ENCODE measurements at places on chromosomes 11 and 22.
A peak's percentile ranks its signal among the peaks of the same experiment; 100 is the strongest.

DNA sequence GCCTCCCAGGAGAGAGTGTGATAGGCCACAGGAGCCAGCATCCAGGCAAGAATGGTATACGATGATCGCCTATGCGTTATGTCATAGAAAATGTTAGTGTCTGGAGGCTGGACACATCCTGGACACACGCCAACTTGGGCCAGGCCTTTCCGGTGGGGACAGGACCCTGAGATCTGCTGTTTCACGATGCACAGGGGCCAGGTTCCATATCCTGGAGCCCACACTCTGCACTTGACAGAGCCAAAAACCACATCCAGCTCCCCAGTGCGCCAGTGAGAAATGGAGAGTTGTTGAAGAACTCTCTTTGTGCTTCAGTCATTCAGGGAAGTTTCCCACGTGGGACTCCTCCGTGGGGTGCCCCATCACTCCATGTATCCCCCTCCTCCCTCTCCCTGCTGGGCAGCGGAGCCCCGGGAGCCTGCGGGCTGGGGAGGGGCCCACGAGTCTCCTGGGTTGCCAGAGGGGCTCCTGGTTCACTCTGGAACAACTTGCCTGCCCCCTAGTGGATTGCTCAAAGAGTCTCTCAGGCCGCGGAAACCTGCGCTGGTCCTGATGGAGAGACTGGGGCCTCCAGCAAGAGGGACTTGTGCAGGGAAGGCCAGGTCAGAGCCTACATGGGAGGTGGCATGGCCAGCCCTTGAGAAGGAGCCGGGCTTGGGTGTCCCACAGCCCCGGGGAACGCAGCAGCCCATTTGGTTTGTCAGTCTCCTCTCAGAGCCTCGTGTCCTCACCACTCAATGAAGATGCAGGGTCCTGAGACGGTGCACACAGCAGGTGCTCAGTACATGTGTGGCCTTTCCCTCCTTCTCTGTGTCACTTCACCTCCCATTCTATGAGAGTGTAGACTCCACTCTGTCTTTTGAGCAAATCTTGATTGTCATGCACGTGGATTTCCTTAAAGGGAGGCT, 10.2 kb upstream of the LRRC32 start:
- H3K36me3 ChIP-seq: no peaks in the 10 kb centered on the region
- H3K27me3 ChIP-seq: no peaks in the 10 kb centered on the region
- H3K4me1 ChIP-seq: peaks cover 6% of the 10 kb centered on the region
- no peak overlapping the region for H3K27ac ChIP-seq

DNA sequence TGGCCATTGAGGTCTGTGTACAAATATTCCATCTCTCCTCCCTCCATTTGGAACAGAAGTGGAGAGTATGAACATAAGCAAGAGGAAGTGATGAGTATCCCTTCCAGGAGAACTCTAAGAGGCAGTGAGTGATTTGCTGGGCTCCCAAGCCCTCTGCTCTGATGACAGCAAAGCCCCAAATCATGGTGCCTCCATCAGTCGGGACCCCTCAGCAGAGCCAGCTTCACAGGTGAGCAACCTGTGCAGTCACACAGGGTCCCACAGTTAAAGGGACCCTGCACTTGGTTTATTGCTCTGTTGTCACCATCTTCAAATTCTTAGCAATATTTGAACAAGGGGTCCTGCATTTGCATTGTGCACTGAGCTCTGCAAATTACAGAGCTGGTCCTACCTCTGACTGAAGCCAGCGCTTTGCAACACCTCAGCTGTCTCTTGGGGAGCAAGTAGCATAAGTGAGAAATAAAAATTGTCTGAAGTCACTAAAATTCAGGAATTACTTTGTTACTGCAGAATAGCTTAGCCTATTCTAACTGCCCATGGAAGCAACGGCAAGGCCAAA, 466.4 kb downstream of the MN1 start:
- H3K27ac ChIP-seq: no peak overlapping the region
- peaks cover 21% of the 10 kb centered on the region for H3K4me1 ChIP-seq
- no peaks in the 10 kb centered on the region for H3K27me3 ChIP-seq
- no peaks in the 10 kb centered on the region for H3K36me3 ChIP-seq
- DNase-seq: no peak
- no peak overlapping the region for H3K4me3 ChIP-seq

DNA sequence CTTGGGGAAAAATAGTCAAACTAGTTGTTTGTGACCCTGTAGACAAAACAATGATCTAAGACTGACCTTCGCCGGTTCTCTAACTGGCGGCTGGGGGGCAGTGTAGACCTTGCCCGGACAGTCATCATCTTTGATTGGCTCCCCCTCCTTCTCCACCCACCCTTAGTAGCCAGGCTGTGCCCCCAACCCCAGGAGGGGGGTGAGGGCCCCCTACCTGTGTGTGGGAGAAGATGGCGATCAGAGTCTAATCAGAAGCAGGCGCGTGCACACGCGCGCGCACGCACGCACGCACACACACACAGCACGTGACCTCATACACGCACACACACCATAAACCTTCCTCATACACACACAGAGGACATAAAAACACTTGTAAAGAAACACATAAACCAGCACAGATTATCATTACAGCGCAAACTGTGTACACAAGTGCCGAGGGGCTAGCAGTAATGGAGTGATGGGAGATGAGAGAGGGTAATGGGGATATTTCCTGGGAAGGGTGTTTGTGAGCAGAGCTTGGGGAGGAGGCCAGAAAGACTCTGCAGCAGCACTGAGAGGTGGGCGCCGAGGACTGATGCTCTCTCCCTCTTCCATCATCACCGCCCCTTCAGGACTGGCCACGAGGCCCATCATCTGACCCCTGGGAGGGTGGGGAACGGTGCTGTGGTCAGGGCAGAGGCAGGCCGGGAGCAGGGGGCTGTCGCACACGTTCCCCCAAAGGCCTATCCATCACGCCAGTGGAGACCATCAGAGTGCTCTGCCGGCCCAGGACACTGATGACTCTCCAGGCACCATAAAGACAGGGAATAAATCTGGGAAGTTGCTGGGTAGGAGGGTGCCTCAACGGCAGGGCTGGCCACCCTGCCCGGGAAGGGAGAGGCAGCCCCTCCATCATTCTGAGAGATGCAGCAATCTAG, 12.2 kb downstream of the NECTIN1 start:
- H3K27me3 ChIP-seq: no peaks in the 10 kb centered on the region
- no peaks in the 10 kb centered on the region for H3K36me3 ChIP-seq
- no peak overlapping the region for H3K4me3 ChIP-seq
- DNase-seq: no peak
- no peak overlapping the region for H3K27ac ChIP-seq

DNA sequence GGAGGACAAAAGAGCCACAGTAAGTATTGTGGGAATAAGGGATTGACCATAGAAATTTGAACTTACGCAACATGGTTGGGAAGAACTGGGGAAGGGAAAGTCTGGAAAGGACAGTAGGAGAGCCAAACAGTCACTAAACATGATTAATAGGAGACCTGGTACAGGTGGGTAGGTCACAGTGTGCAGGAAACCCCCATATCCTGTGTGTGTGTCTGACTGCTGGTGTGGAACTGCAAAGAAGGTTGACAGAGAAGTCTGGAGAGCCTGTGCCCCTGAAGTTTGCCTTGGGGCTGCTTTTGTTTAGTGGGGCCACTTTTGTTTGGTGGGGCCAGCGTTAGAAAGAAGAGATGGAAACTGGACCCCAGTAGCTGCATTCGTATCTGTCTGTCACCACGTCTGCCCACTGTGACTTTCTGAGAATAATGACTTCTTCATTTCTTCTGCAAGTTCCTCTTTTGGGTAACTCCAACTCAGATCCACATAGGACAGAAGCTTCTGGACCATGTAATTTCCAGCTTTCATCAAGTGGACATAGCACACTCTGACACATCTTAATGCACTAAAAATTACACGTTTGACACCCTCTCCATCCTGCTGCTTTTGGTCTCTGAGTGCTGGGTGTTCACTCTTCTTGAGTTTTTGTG, 126.8 kb upstream of the RAG2 start:
- no peaks in the 10 kb centered on the region for H3K36me3 ChIP-seq
- H3K27me3 ChIP-seq: no peaks in the 10 kb centered on the region
- DNase-seq: no peak
- no peak overlapping the region for H3K27ac ChIP-seq
- no peak overlapping the region for H3K4me3 ChIP-seq

- no peaks in the 10 kb centered on the region for H3K27me3 ChIP-seq
- H3K27ac ChIP-seq: no peak overlapping the region
- no peak overlapping the region for H3K4me3 ChIP-seq
- H3K36me3 ChIP-seq: no peaks in the 10 kb centered on the region
- DNase-seq: no peak
These were observed 81.7 kb upstream of the NECTIN1 start for GRCh38 chr11:119810478-119811232.

DNA sequence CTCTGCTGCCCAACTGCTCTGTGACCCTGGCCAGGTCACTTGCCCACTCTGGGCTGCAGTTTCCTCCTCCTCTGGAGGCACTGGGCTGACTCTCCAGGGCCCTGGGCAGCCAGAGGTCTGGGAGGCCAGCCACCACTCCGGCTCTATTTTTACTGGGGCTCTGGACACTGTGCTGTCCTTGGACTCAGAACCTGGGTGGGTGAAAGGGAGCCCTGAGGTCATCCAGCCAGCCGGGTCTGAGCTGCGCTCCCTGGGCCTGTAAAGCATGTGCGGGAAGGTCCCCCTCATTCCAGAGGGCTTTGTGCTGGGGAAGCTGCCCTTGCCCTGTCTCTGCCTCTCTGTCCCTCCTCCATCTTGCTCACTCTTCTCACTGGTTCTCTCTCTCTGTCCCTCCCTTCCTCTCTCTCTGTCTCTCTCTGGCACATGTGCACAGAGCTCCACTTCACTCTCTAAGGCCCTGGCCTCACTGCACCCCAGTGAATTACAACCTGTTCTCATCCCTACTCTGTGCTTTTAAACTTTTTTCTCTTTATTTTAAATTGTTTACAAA, 24.6 kb downstream of the MB start:
- no peak overlapping the region for H3K27ac ChIP-seq
- DNase-seq: no peak
- no peaks in the 10 kb centered on the region for H3K36me3 ChIP-seq
- H3K4me3 ChIP-seq: no peak overlapping the region
- peaks cover 2% of the 10 kb centered on the region for H3K4me1 ChIP-seq
- H3K27me3 ChIP-seq: no peaks in the 10 kb centered on the region

DNA sequence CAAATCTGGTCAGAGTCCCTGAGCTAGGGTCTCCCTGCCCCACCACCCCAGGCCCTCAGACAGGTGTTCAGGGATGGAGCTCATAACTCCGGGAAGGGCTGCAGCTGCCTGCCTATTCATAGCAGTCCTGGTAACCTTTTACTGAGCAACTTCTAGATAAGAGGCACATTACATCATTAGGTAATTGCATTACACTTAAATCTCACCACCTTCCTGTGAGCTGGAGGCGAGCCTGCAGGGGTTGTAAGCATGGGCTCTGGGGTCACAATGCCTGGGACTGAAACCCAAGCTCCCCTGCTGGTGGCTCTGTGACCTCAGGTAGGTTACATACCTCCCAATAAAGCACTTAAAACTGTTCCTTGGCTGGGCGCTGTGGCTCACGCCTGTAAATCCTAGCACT, 22.5 kb downstream of the TP53I11 start:
- no peaks in the 10 kb centered on the region for H3K4me1 ChIP-seq
- no peak overlapping the region for H3K4me3 ChIP-seq
- no peak for DNase-seq
- no peak overlapping the region for H3K27ac ChIP-seq
- H3K27me3 ChIP-seq: no peaks in the 10 kb centered on the region

DNA sequence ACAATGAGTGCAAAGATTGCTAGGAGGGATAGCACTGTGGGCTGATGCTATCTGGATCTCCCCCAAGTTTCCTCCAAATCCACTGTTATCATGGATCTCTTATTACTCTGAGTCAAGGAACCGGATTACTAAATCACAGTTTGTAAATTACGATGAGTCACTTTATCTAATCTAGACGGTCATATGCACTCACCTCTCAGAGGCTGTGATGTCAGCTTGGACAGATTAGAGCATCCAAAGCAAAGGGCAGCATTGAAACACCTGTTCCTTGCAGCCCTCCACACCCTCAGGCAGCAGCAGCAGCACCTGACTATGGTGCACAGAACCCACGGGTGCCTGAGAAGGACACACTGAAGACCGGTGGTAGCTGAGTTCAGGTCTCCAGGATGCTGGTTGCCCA, 14.0 kb upstream of the POU2AF1 start:
- H3K4me1 ChIP-seq: no peaks in the 10 kb centered on the region
- no peak for DNase-seq
- no peak overlapping the region for H3K4me3 ChIP-seq
- H3K36me3 ChIP-seq: no peaks in the 10 kb centered on the region
- no peaks in the 10 kb centered on the region for H3K27me3 ChIP-seq
- H3K27ac ChIP-seq: no peak overlapping the region

DNA sequence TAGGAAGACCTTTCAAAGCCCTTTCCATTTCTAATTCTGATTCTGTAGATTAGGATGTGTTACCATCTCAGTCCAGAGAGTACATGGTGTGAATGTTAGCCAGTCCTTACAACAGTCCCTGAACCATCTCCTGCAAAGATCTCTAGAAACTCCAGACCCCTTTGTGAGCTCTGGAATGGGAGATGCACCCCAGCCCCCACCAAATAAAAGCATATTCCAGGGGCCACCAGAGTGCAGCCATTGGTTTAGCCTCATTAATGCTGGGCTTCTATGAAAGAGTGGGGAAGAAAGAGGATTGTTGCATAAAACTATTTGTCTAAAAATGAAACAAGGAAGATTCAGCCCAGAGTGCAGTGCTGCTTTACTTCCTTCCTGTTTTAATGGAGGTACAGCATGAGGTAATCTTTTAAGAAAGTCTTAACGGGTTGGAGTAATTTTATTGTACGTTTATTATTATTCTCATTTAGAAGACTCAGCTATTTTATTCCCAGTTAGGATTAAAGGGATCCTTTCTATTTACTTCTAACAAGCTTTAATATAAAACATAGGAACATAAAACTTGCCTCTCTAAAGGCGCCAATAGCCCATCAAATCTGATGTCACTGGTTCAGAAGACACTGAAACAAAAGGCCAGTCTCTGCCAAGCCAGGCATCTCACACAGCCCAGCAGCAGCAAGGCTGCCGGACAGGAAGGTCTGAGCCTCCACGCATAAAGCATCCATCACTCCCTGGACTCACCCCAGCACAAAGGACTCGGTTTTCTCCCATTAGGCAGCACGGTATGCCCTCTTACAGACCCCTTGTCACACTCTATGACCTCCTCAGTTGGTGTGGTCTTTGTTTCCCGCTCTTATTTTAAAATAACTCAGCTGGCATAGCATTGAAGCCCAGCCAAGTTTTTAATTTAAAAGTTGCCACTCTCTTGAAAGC, 203.9 kb upstream of the BLID start:
- H3K27me3 ChIP-seq: no peaks in the 10 kb centered on the region
- H3K36me3 ChIP-seq: no peaks in the 10 kb centered on the region
- H3K4me1 ChIP-seq: peaks cover 7% of the 10 kb centered on the region
- peak overlapping the region; percentile 37 for H3K4me3 ChIP-seq
- no peak for DNase-seq
